OCI-LY7 (cell line): ENCODE measurements at places on chromosomes 12 and 14. TPM values are rescaled to one million over a fixed set of nuclear protein-coding genes. Genes with fewer than 3 reads are reported as not detected.

Gene MYH6
- total RNA-seq, result not detected in 2 replicates

DNA sequence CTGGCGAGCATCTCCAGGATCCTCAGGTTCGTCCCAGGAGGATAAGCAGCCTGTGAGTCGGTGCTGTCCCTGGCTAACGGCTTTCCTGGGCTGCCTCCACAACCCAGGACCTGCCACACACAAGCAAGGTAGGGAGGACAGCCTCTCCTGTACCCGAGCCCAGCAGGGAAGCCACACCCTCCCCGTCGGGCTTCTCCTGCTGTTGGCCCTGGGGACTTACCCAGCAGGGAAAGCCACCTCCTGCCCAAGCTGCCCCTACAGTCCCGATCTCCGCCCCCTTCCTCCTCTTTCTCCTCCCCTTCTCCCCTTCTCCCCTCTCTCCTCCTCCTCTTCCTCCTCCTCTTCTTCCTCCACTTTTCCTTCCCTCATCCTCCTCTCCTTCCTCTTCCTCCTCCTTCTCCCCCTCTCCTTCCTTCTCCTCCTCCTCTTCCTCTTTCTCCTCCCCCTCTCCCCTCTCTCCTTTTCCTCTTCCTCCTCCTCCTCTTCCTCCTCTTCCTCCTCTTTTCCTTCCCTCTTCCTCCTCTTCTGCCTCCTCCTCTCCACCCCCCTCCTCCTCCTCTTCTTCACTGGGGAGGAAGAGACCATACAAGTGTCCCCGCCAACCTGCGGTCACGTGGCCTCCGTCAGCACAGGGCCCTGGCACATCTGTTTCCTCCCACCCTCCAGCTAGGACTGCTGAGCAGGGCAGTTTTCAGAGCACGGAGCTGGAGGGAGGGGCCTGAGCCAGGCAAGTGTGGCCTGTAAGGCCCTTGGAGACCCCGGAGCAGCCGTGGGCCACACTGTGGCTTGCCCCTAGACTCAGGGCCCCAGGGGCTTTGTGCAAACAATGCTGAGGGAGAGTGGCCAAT lies 17.3 kb upstream of the RFLNA start:
- DNase-seq, result no peak

DNA sequence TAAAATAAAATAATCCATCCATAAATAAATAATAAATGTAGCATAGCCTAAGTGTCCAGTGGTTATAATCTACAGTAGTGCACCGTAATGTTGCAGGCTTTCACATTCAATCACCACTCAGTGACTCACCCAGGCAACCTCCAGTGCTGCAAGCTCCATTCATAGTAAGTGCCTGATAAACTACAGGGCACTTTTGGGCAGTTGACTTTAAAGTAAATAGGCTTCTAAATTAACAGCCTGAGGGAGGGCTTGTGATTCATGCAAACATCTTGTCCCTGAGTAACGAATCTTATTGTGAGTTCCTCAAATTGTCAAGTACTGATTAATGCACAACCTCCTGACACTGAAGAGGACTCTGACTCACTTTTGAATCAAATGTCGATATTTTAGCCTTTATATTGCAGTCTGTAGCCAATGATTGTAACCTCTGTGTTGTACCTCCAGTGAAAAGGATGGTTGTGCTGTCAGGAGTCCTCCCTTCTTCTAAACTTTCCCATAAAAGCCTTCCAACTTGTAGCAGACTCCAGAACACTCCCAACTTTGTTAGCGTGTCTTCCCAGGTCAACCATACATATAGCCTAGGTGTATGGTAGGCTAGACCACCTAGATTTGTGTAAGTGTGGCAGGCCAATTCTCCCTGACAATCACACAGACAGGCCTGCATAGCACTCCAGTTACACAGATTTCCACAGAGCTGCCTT lies 55.0 kb upstream of the BICD1 start:
- DNase-seq, result no peak

DNA sequence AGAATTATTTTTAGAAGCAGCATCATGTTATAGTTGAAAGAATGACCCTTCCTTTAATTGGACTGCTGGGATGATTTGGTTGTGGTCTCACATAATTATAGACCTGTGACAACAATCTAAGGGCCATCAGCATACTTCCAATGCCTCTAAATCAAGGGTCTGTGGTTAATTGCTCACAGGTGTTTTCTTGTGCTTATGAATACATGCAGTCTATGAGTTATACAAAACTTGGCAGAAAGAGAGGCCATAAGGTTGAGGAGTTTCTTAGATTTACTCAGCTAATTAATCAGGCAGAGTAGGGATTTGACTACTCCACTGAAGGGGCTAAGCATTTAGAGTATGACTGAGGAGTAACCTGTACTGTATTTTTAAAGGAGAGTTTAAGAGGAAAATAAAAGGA lies 37.0 kb upstream of the FRMD6 start:
- no peak for DNase-seq
